ENCODE measurements at places on chromosomes 5 and 9.

DNA sequence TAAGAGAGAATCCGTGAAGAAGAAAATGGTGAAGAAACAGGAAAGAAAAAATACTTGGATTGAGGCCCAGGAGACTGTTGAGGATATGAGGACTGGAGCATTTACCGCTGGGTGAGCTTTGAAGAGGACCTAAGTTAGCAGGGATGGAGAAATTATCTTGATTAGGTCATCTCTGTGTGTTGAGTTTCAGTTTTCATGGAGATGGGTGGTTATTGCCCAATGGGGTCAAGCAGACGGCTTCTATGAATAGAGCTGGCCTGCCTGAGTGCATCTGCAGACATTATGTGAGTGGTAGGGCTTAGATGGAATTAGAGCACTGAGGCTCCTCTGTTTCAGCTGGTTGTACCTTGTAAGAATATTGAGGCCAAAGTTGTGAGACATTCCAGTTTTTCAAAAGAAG lies 245.4 kb upstream of the FBXL7 start:
- H3K27ac ChIP-seq, result no peak overlapping the region
- H3K27me3 ChIP-seq, result no peaks in the 10 kb centered on the region
- no peak overlapping the region for H3K4me3 ChIP-seq
- no peaks in the 10 kb centered on the region for H3K4me1 ChIP-seq
- no peak for DNase-seq

DNA sequence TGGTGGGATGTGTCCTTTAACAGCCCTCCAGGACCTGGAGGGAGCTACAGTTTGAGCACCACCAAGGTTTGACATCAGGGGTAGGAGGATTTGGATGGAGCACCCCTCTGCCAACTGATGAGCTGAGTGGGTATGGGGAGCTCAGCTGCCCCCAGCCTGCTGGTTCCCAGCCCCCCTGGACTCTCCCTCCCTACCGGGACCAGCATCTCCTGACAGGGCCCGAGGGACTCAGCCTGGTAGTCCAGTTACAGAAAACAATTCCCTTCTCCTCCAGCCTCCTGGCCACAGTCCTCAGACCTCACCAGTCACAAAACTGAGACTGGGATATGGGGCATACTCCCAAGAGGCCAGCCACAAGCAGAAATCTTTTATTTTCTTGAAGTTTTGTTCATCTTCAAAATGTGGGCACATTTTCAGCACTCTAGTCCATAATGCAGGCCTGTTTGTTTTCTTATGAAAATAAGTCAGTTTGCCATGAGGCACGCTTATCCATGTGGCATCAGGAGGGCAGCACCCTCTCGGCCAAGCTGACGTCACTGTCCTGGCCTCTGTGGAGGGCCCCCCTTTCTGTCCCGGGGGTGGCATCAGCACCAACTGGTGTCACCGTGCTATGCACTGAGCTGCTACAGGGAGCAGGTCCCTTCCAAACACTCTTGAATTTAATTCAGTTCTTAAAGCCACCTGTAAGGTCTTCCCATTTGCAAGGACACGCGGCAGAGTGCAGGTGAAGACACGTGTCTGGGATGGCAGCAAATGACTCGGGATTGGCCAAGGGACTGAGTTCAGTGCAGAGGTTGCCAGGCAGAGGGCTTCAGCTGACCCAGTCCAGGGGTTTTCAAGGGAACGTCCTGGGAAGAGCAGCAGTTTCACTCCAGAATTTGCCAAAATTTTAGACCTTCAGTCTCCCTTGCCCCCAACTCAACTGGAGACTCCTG lies 187.6 kb downstream of the GADD45G start:
- peaks cover 26% of the 10 kb centered on the region for H3K27me3 ChIP-seq
- H3K4me1 ChIP-seq, result no peaks in the 10 kb centered on the region
- H3K36me3 ChIP-seq, result no peaks in the 10 kb centered on the region

DNA sequence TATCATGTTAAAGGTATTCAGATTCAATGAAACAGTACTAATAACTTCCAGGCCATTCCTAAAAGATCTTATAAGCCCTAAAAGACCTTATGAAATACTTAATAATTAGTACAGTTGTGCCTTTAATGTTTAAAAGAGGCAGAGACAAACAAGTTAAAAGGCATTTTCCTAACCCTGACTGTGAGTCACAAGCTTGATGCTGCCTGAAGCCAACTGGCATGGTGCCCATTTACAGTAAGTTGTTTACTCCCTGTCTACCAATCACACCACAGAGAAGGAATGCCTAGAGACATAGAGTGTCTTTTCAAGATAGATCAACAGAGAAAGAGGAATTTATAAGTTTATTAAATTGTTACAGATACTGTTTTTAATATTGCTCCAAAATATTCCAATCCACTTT lies 47.8 kb downstream of the NR3C1 start:
- no peak overlapping the region for H3K4me3 ChIP-seq
- H3K4me1 ChIP-seq, result peaks cover 73% of the 10 kb centered on the region
- H3K27ac ChIP-seq, result no peak overlapping the region
- no peaks in the 10 kb centered on the region for H3K27me3 ChIP-seq
- H3K36me3 ChIP-seq, result peaks cover 7% of the 10 kb centered on the region

GRCh38 chr9:73325983-73326382 lies 174.3 kb downstream of the ANXA1 start:
- no peak overlapping the region for H3K4me3 ChIP-seq
- no peak overlapping the region for H3K27ac ChIP-seq
- no peak for DNase-seq

DNA sequence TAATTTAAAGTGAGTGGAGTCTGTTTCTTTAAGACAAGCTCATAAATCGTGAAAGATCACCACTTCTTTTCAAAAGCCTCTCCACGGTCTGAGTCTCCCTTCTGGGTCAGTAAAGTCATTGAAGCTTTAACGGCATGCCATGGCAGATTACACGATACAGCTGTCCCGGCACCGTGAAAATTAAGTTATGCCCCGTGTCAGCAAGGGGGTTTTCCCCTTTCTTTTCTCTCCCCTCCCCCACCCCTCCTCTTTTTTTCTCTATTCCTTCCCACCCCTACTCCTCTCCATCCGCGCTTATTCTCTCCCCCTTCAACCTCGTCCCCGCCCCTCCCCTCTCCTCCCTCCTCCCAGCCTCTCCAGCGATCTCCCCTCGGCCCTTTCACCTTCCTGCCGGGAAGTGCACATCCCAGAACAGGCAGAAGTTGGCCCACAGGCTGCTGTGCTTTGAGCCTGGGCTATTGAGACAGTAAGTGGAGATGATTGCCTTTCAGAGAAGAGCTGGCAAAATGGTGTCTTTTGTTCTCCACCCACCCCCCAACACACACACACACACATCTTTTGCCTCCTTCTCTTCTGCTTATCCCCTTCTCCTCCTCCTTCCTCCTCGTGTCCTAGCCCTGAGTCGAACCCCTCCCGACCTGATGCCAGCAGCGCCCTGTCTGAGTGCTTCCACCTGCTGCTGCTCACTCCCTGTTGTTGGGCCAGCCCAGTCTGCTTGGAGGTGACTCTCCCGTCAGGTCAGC lies 44.1 kb downstream of the GAS1 start:
- H3K27me3 ChIP-seq, result peaks cover 40% of the 10 kb centered on the region
- no peak overlapping the region for H3K27ac ChIP-seq
- H3K36me3 ChIP-seq, result no peaks in the 10 kb centered on the region
- no peak for DNase-seq
- no peak overlapping the region for H3K4me3 ChIP-seq
- no peaks in the 10 kb centered on the region for H3K4me1 ChIP-seq

DNA sequence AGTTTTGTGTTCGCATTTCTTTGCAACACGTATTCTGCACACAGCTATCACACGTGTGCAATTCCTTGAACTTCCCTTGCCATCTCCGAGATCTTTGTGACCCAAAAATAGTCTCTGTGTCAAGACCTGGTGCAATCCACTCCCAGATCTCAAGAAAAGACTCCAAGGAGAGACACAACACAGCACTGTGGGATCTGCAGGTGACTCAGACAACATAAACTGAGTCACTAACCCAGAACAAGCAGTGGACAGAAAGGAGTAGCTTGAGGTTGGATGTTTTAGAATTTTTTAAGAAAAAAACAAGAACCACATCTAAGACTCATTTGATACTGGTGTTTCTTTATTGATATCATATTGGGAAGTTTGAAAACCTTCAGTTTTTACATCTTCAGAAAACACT lies 396.9 kb downstream of the AGTPBP1 start:
- no peaks in the 10 kb centered on the region for H3K4me1 ChIP-seq
- DNase-seq, result no peak
- no peaks in the 10 kb centered on the region for H3K27me3 ChIP-seq
- H3K4me3 ChIP-seq, result no peak overlapping the region

DNA sequence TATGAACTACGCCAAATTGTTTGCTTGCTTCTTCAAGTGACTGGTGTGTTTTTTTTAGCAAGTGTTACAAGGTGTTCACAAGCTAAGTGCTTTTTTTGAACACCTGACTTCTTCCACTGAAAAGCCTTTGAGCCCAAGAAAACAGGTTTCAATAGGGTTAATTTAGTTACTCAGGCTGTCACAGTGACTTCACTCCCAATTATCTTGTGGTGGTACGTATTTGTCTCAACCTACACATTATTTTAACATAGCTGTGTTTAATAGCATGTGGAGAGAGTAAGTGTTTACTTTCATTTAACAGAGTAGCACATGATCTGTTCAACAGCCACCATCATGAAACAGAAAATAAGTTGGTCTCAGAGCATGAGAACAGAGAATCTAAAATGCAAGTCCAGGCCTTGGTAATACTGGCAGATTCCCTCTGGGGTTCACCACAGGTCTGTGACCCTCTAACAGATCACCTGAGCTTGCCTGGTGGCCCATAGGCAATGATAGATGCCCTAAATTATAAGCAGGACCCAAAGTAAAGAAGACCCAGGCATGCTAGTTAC lies 267.7 kb upstream of the SMARCA2 start:
- no peaks in the 10 kb centered on the region for H3K36me3 ChIP-seq
- peaks cover 3% of the 10 kb centered on the region for H3K27me3 ChIP-seq
- no peak for DNase-seq
- no peak overlapping the region for H3K27ac ChIP-seq
- no peak overlapping the region for H3K4me3 ChIP-seq

- no peak for DNase-seq
- H3K4me3 ChIP-seq, result no peak overlapping the region
- no peaks in the 10 kb centered on the region for H3K4me1 ChIP-seq
- no peak overlapping the region for H3K27ac ChIP-seq
- peaks cover 4% of the 10 kb centered on the region for H3K27me3 ChIP-seq
- H3K36me3 ChIP-seq, result no peaks in the 10 kb centered on the region
Measured at GRCh38 chr5:175238326-175238725, 205.7 kb downstream of the DRD1 start.

DNA sequence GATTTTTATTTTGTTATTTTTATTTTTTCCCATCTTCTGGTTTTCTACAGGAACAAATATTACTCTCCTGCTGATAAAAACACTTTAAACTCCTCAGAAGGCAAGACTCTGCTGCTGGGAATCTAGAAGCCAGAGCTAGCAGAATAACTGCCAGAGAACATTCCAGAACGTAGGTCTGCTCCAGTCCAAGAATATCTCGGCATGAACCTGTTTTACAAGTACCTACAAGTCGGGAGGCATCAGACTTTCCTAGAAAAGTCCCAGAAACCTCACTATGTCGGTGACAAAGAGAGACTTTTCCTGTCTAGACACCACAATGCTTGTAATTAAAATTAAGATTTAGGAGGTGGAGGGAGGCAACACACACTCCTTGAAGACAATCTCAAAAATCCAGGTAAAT lies 41.4 kb downstream of the FABP6 start:
- peaks cover 10% of the 10 kb centered on the region for H3K27me3 ChIP-seq
- no peaks in the 10 kb centered on the region for H3K36me3 ChIP-seq
- no peak overlapping the region for H3K4me3 ChIP-seq
- no peak overlapping the region for H3K27ac ChIP-seq

DNA sequence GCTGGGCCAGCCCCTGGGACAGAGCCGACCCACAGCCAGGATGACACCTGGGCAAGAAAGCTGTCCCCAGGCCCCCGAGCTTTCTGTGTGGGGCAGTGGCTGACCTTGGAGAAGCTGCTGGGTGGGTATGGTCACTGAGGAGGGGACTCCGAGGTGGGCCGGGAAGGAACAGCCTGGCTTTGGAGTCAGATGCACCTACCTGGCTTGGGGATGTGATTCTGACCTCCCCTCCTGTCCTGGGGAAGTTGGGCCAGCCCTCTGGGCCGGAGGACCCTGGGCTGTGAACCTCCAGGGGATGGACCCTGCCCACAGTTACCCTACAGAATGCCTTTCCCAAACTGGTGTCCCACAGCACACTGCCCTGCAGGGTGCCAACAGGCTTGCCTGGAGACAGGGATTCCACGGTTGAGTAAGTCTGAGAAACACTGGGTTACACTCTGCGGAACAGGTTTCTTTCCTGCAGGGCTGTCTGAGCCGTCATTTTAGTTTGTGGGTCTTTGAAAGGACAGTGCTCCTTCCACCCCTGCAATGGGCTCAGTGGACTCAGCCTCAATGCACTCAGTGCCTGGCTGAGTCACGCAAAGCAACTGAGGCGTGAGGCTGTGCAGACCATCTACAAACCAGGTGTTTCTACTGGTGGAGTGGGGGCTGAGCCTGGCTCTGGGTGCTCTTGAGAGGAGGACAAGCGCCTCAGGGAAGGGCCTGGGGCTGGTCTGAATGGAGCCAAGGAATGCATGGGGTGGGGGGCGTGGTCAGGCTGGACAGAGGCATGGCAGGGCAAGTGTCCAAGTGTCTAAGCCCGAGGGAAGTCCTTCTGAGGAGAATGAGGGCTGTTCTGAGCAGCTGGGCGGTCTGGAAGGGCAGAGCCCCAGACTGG lies 41.3 kb upstream of the PHYKPL start:
- no peaks in the 10 kb centered on the region for H3K36me3 ChIP-seq
- H3K4me1 ChIP-seq, result no peaks in the 10 kb centered on the region
- peaks cover 28% of the 10 kb centered on the region for H3K27me3 ChIP-seq
- no peak overlapping the region for H3K27ac ChIP-seq
- no peak for DNase-seq

- H3K4me1 ChIP-seq, result no peaks in the 10 kb centered on the region
- no peak overlapping the region for H3K27ac ChIP-seq
- no peaks in the 10 kb centered on the region for H3K27me3 ChIP-seq
- H3K36me3 ChIP-seq, result no peaks in the 10 kb centered on the region
- H3K4me3 ChIP-seq, result no peak overlapping the region
Measured at GRCh38 chr5:68551436-68551835, 335.9 kb downstream of the PIK3R1 start.

DNA sequence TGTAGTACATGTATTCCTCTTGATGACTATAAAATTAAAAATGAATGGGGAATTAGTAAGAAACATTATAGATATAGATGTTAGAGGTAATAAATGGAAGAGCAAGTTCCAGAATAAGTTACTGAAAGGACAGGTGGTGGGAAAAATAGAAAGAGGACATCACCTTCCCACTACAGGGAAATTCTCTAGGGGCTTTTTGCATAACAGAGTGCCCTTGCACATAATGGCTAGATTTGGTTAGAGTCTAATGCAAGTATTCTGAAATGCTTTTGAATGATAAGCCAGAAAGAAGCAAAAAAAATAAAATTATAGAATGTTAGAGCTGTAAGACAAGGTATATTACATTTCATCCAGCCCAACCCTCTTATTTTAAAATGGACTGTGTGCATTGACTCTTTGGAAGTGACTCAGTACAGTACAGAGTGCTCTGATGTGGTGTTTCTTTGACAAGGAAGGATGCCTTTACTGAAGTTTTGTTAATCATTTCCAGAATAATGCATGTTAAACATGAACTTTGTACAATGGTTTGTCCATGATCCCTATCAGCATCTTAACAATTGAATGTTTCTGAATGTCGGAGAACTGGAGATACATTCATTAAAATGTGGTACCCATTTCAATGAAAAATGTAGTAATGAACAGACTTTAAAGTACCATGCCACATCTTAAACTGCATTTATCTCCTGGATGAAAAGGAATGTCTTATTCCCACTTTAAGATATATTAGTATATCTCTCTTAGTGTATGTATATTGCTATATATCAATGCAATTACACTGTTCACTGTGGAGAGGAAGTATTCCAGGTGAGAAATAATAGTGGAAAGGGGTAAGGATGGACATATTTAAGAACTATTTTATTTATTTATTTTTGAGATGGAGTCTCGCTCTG lies 391.1 kb downstream of the ADGRV1 start:
- no peak overlapping the region for H3K4me3 ChIP-seq
- H3K4me1 ChIP-seq, result no peaks in the 10 kb centered on the region
- no peaks in the 10 kb centered on the region for H3K36me3 ChIP-seq
- H3K27me3 ChIP-seq, result no peaks in the 10 kb centered on the region

Data from activated naive CD4-positive, alpha-beta T cell treated with anti-CD3 and anti-CD28 coated beads, Interleukin-2, amount 10 ng/mL, durations not matched to agents 7 days and 5 days (primary cell).